Hindlimb muscle (tissue), 1 donor: ENCODE measurements at places on chromosomes 4 and X.
A peak's percentile ranks its signal among the peaks of the same experiment; 100 is the strongest.

- DNase-seq, result no peak
Observed at GRCh38 chr4:36349938-36350549, 68.6 kb downstream of the DTHD1 start.

GRCh38 chr4:95000076-95000648 is 242.4 kb downstream of the BMPR1B start:
- no peak for DNase-seq

DNA sequence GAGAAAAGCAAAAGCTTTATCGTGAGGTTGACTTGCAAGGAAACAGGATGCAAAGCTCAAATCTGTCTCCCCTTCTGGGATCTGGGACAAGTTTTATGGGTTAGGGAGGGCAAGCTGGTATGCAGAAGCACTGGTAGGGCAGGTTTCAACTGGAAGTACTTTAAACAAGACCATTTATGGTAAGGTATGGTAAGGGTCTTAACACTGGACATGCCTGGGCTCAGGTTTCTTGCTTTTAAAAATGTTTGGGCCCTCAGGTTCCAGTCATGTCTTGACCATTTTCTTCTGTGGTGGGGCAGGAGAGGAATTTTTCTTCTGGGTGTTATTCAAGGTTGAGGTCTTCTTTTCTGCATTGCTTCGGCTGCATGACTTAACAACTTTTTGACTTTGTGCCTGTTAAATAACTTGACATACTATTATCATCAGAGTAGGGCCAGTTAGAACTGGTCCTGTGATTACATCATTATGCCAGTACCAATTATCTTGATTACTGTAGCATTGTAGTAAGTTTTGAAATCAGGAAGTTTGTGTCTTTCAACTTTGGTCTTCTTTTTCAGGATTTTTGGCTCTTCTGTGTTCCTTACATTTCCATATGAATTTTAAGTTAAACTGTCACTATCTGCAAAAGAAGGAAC is 33.7 kb downstream of the CD38 start:
- DNase-seq, result no peak

DNA sequence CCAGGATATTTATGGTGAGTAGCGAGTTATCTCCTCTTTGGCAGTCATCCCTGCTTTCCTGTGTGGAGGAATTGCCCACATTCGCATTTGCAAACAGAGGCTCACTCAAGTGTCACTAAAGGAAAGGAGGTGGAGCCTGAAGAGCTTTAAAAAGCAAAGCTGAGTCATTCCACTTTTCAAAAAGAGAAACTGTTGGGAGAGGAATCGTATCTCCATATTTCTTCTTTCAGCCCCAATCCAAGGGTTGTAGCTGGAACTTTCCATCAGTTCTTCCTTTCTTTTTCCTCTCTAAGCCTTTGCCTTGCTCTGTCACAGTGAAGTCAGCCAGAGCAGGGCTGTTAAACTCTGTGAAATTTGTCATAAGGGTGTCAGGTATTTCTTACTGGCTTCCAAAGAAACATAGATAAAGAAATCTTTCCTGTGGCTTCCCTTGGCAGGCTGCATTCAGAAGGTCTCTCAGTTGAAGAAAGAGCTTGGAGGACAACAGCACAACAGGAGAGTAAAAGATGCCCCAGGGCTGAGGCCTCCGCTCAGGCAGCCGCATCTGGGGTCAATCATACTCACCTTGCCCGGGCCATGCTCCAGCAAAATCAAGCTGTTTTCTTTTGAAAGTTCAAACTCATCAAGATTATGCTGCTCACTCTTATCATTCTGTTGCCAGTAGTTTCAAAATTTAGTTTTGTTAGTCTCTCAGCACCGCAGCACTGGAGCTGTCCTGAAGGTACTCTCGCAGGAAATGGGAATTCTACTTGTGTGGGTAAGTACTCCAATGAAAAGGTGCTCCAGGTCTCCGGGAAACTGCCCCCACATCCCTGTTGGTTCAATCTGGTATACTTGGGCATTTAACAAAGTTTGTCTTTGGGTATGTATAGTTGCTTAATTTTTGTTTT is at the start of gene EGF:
Gene EGF (plus strand): TSS at position 178 of the 890 bp plus-strand sequence. CDS start 453 bp downstream, at position 631.
- DNase-seq, result no peak

DNA sequence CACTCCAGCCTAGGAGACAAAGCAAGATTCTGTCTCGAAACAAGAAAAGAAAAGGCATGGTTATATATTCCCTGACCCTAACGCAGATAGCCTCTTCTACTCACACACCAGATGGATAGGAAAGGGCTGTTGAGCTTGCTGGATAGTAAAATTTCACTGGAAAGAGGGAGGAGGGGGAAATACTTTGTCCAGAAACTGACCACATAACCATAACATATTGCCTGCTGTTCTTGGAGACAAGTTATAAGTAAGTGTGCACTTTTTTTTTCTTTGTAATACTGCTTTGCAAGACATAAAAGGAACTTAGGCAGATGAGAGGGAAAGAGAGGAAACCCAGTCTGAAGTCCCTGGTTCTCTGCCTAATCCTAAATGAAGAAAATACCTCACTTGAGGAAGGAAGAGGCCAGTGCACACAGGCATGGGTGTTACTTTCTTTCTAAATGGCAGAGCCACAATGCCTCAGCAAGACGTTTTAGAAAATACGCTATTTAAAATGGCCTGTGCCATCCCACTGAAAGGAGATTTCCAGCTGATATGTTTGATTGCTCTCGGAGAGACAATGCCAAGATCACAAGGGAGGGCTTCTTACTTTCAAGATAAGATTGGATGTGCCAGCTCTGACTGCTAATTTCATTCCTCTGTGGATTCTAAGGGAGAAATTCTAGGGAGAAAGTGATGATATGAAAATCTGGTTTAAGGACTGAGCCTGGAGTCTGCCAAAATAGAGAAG is 140.6 kb downstream of the DCTD start:
- no peak for DNase-seq

GRCh38 chr4:151541389-151542071 is 132.6 kb downstream of the FHIP1A start:
- DNase-seq, result no peak

DNA sequence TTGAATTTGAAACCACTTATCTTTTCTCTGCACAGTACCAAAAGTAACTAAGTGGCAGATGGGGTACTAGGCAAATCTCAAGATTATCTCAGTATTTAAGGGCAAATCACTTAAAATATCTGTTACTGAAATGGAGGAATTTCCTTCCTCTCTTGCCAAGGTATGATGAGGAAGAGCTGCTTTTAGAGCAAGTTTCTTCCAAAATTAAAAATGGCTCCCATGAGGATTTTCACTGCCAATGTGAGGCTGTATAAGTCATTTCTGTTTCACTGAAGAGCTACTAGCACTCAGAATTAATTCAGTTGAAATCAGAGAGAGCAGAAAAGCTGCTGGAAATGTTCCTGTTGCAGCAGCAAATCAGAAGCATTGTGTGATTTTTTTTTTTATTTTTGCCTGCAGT is 43.4 kb downstream of the GABRB1 start:
- DNase-seq, result peak; percentile 25

- DNase-seq, result no peak
Observed at GRCh38 chr4:23956601-23957364, 66.9 kb upstream of the PPARGC1A start.

GRCh38 chr4:31236639-31237173 is 516.5 kb downstream of the PCDH7 start:
- DNase-seq, result no peak

DNA sequence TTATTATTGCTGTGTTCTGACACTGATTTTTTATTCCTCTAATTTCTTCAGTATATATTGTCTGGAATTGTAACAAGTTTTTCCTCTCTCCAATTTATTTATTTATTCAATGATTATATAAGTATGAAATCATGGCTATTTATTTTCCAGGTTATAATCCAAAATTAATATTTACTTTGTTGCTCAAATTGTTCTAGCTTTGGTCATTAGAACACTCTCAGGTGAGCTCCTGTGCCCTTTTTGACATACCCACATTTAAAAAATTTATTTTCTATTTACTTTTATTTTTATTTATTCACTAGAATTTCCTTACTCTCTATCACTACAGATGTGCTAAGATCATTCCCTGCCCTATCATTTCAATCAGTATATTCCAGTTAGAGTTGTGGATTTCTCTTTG is 70.2 kb downstream of the PPP1R2C start:
- no peak for DNase-seq

GRCh38 chr4:146742416-146742815 is 103.7 kb downstream of the POU4F2 start:
- DNase-seq, result peak; percentile 3

- DNase-seq, result no peak
Observed at GRCh38 chr4:13875181-13875580, 247.7 kb upstream of the BOD1L1 start.

GRCh38 chr4:143668930-143669552 is 31.4 kb downstream of the FREM3 start:
- no peak for DNase-seq

DNA sequence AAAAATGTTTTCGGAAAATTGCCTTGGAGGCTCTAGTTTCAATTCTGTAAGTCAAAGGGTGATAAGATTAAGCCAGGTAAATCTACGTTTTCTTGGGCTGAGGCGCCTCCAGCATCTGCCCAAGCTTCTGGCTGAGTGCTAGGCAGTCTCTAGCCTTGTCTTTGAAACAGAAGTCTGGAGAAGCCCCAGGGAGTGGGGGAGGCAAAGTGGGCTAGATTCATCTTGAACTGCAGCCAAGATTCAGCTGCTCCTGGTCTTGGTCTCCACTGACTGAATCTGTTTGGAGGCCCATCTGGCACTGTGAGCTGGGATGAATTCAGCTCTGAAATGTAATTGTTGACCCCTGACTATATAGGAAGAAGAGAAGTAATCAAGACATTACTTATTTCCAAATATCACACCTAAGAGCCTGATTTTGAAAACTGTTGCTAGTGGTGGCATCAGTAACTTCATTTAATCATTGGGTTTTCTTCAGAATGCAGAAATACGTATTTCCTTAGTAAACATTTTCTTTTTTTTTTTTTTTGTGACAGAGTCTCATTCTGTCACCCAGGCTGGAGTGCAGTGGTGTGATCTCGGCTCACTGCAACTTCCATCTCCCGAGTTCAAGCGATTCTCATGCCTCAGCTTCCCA is 187.3 kb upstream of the LEF1 start:
- no peak for DNase-seq

- DNase-seq, result no peak
Observed at GRCh38 chr4:71209161-71209560, 129.7 kb upstream of the SLC4A4 start.

GRCh38 chr4:178937130-178937529 is 1494.9 kb upstream of the AGA start:
- no peak for DNase-seq

DNA sequence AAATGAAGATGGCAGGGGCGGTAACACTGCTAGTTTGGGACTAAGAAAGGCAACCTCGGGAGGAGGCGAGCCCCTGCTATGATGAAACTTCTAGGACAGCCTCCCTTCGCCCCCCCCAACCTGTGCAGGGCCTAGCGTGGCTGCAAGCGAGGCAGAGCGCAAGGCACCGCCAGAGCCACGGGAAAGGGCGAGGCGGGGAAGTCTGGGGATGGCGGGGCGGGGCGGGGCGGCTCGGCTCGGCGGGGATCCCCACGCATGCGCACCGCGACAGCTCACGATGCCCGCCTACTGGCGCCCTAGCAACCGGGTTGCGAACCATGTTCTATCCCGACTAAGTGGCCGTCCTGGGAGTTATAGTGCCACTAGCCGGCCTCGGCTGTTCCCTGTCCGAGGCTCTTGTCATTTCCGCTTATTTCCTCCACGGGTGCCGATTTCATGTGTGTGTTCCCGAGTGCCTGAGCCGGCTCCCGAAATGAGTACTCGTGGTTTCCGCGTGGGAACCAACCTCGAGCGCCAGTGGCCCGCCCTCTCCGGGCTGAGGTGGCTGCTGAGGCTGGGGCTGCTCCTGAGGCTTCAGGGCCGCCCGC is 28.7 kb upstream of the RBMX start:
- DNase-seq, result peak; percentile 68

DNA sequence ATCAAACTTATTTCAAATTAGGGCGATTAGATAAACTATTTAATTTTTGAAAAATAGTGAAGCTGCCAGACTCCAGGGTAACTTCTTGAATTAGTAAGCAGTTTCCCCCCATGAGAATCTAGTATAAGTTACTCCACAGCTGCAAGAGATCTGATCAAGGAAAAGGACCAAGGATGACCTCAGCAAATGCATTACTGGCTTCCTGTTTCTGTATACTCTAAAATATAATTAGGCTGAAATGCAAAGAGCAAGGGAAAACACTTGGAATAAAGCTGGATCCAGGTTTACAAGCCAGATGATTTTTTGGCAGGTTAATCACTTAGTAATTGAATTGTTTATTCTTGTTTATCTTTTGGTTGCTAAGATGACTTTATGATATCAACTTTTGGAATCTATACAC is 13.4 kb upstream of the P2RY10 start:
- peak; percentile 73 for DNase-seq

GRCh38 chrX:16112428-16112827 is 10.9 kb upstream of the GRPR start:
- DNase-seq, result no peak

- DNase-seq, result peak; percentile 32
Observed at GRCh38 chrX:44873415-44874276, 658 bp downstream of the KDM6A start.

DNA sequence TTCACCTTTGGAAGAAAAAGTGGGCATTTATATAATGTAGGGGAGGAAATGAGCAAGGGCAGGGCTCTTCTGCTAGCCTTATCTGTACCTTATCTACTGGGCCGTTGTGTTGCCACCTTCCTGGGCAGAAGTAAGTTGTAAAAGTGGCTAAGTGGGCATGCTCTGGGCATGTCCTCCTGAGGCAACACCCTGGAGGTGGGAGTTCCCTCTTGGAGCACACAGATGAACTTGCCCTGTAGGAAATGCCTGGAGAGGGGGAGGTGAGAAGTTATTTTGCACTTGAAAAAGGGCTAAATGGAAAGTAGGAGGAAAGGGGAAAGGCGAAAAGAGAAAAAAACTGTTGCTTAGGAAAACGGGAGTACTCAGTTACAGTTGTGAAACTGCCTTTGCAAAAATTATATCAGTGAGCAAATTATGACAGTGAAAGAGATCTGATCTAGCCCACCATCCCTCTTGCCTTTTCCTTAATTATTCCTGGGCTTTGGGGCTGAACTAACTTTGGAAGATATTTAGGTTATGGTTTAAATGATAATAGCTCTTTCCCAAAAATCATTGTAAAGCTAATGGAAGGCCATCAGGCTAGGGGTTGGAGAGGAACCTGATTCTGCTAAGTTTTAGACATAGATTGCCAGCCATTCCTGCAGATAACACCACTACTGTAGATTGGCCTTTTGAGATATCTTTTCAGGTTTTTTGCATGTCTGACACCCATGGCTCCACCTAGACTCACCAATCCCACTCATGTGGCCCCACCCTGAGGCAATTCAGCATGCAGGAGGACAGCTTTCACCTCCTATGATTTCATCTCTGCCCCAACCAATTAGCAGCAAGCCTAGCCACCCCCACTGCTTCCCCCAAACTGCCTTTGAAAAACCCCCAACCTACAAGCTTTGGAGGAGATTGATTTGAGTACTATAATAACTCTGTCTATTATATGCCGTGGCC is 20.5 kb upstream of the ZNF81 start:
- no peak for DNase-seq

DNA sequence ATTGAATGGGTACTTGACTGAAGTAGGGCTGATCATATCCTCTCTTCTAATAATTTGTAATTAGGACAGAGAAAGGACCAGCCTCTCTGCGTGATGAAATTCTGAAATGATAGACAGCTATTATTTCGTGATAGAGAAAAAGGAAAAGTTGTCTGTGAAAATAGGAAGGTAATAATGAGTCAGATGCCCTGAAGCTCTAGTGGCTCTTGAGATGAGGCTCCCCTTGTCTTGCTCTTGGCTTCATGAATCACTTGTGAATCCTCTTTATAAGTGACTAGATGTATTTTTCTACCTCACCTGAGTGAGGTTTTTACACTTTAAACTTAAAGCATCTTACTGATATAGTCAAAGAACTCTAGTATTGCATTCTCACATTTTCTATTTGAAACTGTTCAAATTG is 888.9 kb downstream of the PCDH18 start:
- DNase-seq, result no peak
